CD4-positive, alpha-beta memory T cell (primary cell): ENCODE measurements at places on chromosomes 1 and 21.

DNA sequence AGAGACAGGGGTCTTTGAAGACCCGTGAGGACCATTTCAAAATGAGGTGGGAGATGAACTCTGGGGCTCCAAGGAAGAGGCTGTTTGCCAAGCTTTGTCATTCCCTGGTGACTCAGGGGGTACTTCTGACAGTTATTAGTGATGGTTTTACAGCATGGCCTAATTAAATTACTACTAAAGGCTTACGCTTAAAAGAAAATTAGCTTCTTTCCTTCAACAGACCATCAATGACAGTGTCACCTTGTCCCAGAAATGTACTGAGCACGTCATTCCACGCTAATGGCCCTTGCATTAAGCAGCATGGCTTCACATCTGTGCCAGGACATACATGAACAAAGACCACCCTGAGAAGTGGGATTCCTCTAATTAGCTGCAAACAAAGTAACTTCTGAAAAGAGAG lies 5.1 kb upstream of the UTS2 start:
- DNase-seq = no peak

- no peak for DNase-seq
These were observed 51.2 kb downstream of the DIP2A start for GRCh38 chr21:46509741-46510502.

DNA sequence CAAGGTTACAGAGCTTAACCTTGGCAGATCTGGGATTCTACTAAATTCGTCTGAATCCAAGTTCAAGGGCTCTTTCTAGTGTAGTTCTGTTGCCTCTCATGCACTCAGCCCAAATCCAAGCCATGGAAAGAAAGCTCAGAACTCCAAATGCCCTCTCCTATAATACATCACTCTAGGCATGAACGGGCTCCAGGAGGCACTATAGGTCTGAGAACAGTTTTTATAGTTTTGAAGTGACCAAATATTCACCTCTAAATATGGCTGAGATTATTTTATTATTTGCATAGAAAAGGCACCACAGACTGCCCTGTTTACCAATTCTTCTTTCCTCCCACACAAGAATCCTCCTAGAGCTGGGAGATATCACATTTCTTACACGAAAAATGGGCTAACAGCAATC lies 327.9 kb upstream of the BEND5 start:
- no peak for DNase-seq

- no peak for DNase-seq
These were observed 34.8 kb downstream of the RIMS3 start for GRCh38 chr1:40630488-40631223.

DNA sequence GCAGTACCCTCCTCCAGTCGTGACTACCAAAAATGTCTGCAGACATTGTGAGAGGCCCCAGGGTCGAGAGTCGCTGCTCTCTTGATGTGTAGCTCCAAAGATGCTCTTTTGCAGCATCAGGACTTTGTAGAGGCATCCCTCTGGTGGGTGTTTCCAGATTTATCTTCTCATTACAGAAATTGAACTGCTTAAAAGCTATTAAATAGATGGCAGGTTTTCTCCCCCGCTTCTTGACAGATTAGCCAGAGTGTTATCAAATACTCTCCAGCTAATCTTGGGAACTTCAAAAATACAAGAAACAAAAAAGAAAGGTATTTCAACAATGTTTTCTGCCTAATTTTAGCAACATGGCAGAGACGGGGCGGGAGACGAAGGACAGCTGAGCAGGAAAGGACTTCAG lies 265.2 kb downstream of the KIF26B start:
- DNase-seq = no peak

- DNase-seq = no peak
These were observed 167.3 kb downstream of the FASLG start for GRCh38 chr1:172826096-172826741.

DNA sequence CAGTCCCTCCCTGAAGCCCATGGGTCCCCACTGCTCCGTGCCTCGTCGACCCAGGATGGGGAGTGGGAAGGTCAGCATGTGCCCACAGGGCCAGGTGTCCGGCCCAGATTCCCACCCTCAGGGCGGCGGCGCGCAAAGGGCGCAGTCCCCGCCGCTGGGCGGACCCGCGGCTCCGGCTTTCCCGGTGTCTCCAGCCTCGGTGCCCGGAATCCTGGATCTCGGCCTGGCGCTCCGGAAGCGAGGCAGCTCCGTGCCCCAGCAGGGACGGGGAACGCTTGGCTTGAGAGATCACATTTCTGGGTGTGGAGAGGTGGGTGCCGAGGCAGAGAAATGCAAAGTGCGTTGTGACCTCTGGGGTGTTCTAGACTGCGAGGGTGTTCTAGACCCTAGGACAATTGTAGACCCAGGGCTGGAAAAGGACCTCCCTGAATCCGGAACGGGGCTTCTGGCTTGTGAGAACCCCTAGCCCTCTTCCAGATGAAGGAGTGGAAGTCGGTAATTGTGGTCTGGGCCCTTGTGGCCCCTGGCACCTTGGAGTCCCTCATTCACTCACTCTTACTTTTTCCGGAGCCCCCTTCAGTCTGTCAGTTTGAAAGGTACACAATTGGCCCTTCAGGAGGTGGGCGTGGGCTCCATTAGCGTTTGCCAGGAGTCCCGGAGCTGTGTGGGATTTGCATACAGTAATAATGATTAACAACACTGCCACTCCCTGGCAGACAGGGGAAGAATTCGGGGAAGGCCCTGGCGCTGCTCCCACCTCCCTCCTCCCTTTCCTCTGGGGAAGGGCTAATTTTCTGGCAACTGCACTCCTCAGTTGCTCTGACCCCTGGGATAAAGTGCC lies 1.6 kb upstream of the KCND3 start:
- no peak for DNase-seq
